ENCODE measurements at places on chromosomes 13 and 19. TPM values are rescaled to one million over a fixed set of nuclear protein-coding genes. Genes with fewer than 3 reads are reported as not detected.
A peak's percentile ranks its signal among the peaks of the same experiment; 100 is the strongest.

The ZNF581 gene
- total RNA-seq, result 7.1 TPM

The PTGER1 gene
- not detected for total RNA-seq

The ERICH4 gene
- not detected for total RNA-seq

The GPR12 gene
- 0.13 TPM for total RNA-seq

The CFD gene
- total RNA-seq, result 477 TPM

The BRME1 gene
- total RNA-seq, result 0.81 TPM

The RINL gene
- 6.3 TPM for total RNA-seq

The ALOX5AP gene
- total RNA-seq, result 8.4 TPM

The CHERP gene
- 19.7 TPM for total RNA-seq

The ICAM1 gene
- 6.4 TPM for total RNA-seq

The TNFSF11 gene
- total RNA-seq, result not detected

GRCh38 chr19:54262066-54262465, 5.0 kb upstream of the LILRB5 start:
- no peak for DNase-seq

GRCh38 chr19:9674663-9675357, at the start of gene ZNF562:
TSS of gene ZNF562 (minus strand) at chr19:9675100. CDS start at chr19:9660744, 14,356 bp downstream.
- peak; percentile 93 for DNase-seq

GRCh38 chr19:50320051-50320450, 9.1 kb downstream of the KCNC3 start:
- no peak for DNase-seq

- no peak for DNase-seq
These were observed 32.1 kb downstream of the RDH8 start for GRCh38 chr19:10045371-10045770.

- no peak for DNase-seq
These were observed 39.6 kb upstream of the CLDN10 start for GRCh38 chr13:95512957-95513356.

DNA sequence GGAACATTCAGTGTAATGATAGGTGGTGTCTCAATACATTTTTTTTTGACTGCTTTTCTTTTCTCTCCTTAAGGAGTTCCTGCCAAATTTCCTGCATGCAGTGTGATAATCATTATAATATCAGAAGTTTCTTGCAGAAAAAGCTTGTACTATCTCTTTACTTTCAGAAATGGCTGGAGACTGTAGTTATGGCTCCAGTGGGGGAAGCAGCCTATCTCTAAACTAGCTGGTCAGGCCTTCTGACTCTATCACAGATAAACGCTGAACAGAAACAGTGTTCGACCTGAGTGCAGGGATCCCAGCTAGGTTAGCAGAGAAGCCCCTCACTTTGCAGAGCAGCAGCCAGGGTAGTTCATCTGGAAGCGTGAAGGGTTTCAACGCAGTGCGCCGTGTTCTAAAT, 1.9 kb downstream of the CCNE1 start:
- no peak for DNase-seq

DNA sequence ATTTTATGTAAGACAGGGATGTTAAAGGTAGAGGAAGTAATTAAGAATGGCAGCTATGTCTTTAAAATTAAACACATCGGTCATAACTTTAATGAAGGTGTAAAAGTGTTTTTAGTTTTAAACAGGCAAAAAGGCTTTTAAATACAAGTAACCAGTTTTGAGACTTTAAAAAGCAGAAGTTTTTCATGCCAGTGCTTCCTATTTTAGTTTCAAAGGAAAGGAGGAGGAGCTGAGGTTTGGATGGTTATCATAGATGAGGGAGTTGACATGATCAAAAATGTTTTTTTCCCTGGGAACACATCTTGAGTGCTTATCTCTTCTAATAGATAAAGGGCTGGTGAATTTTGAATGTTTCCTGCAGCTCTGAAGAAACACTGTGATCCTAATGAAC, 42.9 kb downstream of the LRCH1 start:
- DNase-seq, result no peak

- DNase-seq, result no peak
These were observed 113.3 kb upstream of the SPRY2 start for GRCh38 chr13:80454245-80454644.

GRCh38 chr19:54434112-54434872, 14.7 kb upstream of the LENG8 start:
- no peak for DNase-seq

DNA sequence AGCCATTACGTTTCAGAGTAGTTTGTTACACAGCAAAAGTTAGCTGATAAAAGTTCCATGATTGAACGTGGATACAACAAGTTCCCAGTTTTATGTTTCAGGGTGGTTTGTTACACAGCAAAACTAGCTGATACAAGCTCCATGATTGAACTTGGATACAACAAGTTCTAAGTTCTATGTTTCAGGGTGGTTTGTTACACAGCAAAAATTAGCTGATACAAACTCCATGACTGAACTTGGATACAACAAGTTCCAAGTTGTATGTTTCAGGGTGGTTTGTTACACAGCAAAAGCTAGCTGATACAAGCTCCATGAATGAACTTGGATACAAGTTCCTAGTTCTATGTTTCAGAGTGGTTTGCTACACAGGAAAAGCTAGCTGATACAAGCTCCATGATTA, 47.6 kb downstream of the INSR start:
- no peak for DNase-seq

DNA sequence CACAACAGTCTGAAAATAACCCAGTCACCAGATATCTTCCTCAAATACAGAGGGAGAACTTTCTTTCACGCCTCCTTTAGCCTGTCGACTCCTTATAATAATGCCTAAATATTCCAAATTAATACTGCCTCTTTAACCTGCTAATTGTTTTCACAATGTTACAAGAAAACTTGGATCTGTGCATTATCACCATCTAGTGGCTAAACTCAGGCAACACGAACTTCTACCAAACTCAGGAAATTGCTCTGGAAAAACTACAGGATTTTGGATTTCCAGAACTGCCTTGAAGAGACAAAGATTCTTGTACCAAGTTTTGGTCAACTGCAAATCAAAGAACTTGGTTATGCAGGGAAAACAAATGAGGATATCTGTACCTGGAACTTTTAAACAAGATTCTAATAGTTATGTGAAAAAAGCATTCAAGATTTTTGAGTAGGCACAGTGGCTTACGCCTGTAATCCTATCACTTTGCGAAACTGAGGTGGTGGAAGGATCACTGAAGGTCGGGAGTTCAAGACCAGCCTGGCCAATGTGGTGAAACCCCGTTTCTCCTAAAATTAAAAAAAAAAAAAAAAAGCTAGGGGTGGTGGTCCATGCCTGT, 10.8 kb downstream of the CLN5 start:
- DNase-seq, result no peak

GRCh38 chr13:68047889-68048288, 817.8 kb upstream of the PCDH9 start:
- no peak for DNase-seq

- DNase-seq, result no peak
These were observed 610.9 kb upstream of the PCDH9 start for GRCh38 chr13:67841071-67841470.

Measured in Right ventricle myocardium superior (tissue), 1 donor.